ENCODE measurements at places on chromosomes 3 and 15. TPM values are rescaled to one million over a fixed set of nuclear protein-coding genes. Genes with fewer than 3 reads are reported as not detected.

ARL14 gene
- not detected for total RNA-seq

ANAPC13 gene
- 47.6 TPM for total RNA-seq

RBP2 gene
- total RNA-seq, result not detected

AMT gene
- 0.50 TPM for total RNA-seq

ZCWPW2 gene
- not detected for total RNA-seq

CD86 gene
- 1.8 TPM for total RNA-seq

PLSCR2 gene
- not detected for total RNA-seq

SEMA6D gene
- not detected for total RNA-seq

MB21D2 gene
- total RNA-seq, result 3.4 TPM

ZIC1 gene
- total RNA-seq, result not detected
